WTC11 (cell line): ENCODE measurements at places on chromosomes 16 and 17.

- no peaks in the 10 kb centered on the region; the same call in 1 of the 2 replicates for H3K4me1 ChIP-seq
- H3K4me3 ChIP-seq: no peak overlapping the region
- no peak for DNase-seq
Measured at GRCh38 chr16:54627616-54628015, 303.0 kb upstream of the IRX5 start.

GRCh38 chr17:36553459-36553858 lies 8.7 kb downstream of the GGNBP2 start:
- no peaks in the 10 kb centered on the region for H3K4me1 ChIP-seq
- DNase-seq: no peak
- peak overlapping the region; percentile 71; the same call in 1 of the 2 replicates for H3K27ac ChIP-seq
- peaks cover 21% of the 10 kb centered on the region for H3K36me3 ChIP-seq
- no peaks in the 10 kb centered on the region for H3K27me3 ChIP-seq

DNA sequence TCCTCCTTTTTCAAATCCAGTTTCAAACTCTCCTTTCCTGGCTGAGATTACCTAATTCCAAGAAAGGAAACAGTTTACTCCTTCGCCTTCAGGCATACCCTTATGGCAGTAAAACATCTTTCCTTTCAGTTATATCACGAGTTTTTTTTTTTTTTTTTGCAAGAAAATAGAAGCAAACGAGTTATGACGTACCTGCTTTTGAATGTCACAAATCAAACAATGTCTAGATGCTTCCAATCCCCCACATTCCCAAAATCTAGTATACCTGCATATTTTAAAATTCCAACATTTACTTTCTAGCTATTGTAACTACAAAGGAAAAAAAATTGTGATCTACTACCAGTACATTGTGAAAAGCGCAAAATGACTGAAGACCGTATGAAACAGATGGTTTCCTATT lies 28.9 kb downstream of the GSPT1 start:
- H3K27me3 ChIP-seq: no peaks in the 10 kb centered on the region
- peaks cover 70% of the 10 kb centered on the region for H3K36me3 ChIP-seq

- H3K27ac ChIP-seq: no peak overlapping the region
- no peak overlapping the region for H3K4me3 ChIP-seq
- DNase-seq: no peak
- peaks cover 5% of the 10 kb centered on the region for H3K27me3 ChIP-seq
- H3K4me1 ChIP-seq: no peaks in the 10 kb centered on the region
- H3K36me3 ChIP-seq: peaks cover 13% of the 10 kb centered on the region
Measured at GRCh38 chr16:89155851-89156739, 15.5 kb upstream of the CDH15 start.

DNA sequence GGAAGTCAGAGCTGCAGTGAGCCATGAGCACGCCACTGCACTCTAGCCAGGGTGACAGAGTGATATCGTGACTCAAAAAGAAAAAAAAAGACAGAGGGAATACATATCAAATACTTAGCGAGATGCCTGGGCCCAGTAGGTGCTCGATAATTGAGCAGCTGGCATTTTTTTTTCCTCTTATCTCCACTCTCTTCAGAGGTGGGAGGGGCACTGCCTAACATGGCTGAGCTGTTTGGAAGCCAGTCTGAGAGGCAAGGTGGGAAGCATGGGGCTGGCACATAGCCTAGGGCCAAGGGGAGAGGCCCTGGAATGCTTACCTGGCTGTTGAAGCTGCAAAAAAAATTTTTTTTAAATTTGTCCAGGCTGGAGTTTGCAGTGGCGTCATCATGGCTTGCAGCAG lies 38.4 kb downstream of the HIC1 start:
- H3K27me3 ChIP-seq: no peaks in the 10 kb centered on the region
- H3K27ac ChIP-seq: no peak overlapping the region
- no peak for DNase-seq
- H3K36me3 ChIP-seq: no peaks in the 10 kb centered on the region
- H3K4me3 ChIP-seq: no peak overlapping the region

DNA sequence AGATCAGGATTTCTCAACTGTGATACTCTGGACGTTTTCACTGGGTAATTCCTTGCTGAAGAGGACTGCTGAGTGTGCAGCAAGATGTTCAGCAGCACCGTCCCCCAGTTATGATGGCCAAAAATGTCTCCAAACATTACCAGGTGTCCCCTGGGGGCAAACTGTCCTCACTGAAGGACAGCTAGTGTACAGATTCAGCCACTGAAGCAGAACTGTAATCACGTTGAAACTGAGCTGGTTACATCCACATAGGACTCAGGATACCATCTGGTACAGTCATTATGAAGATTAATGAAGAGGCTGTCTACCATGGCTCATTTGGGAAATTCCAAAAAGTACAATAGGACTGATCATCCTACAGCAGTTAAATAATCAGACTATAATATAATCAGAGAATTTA lies 43.3 kb upstream of the GINS3 start:
- H3K27me3 ChIP-seq: peaks cover 49% of the 10 kb centered on the region
- H3K4me1 ChIP-seq: peaks cover 19% of the 10 kb centered on the region
- no peak for DNase-seq
- H3K27ac ChIP-seq: no peak overlapping the region
- H3K36me3 ChIP-seq: peaks cover 8% of the 10 kb centered on the region; the same call in 1 of the 2 replicates

- H3K4me3 ChIP-seq: no peak overlapping the region
- peaks cover under 1% of the 10 kb centered on the region; the same call in 1 of the 2 replicates for H3K4me1 ChIP-seq
- peaks cover 26% of the 10 kb centered on the region for H3K36me3 ChIP-seq
- DNase-seq: no peak
- H3K27ac ChIP-seq: no peak overlapping the region
- H3K27me3 ChIP-seq: no peaks in the 10 kb centered on the region; the same call in 1 of the 2 replicates
Measured at GRCh38 chr17:81895400-81895799, 3.9 kb downstream of the ANAPC11 start.

GRCh38 chr17:37111329-37111728 lies 162.6 kb downstream of the AATF start:
- no peak overlapping the region for H3K4me3 ChIP-seq
- H3K27me3 ChIP-seq: no peaks in the 10 kb centered on the region
- no peak for DNase-seq
- H3K4me1 ChIP-seq: peaks cover 35% of the 10 kb centered on the region
- no peak overlapping the region for H3K27ac ChIP-seq

DNA sequence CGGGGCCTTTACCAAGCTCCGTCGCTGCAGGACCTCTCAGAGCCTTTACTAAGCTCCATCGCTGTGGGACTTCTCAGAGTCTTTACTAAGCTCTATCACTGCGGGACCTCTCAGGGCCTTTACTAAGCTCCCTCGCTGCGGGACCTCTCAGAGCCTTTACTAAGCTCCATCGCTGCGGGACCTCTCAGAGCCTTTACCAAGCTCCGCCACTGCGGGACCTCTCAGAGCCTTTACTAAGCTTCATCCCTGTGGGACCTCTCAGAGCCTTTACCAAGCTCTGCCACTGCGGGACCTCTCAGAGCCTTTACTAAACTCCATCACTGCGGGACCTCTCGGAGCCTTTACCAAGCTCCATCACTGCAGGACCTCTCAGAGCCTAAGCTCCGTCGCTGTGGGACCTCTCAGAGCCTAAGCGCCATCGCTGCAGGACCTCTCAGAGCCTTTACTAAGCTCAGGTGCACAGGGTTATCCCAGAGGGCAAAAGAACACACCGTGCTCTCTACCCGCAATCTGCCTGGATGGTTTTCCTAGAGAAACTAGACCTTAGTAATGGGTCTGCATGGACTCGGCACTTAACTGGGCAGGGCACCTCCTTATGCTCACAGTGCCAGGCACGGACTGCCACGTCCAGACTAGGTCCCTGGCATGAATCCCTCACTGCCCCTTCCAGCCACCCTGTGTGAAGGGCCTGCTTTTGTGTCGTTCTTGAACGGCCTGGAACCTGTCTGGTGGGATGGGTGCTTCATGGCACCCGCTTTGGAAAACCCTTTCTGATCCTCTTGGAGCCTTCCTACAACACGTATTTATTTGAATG lies 69.2 kb upstream of the DOC2B start:
- H3K4me3 ChIP-seq: no peak overlapping the region
- peak; percentile 7 for DNase-seq
- H3K36me3 ChIP-seq: no peaks in the 10 kb centered on the region
- H3K27me3 ChIP-seq: no peaks in the 10 kb centered on the region
- peaks cover 10% of the 10 kb centered on the region for H3K4me1 ChIP-seq

GRCh38 chr16:22093996-22094395 lies 1.7 kb downstream of the VWA3A start:
- no peak for DNase-seq
- no peak overlapping the region for H3K27ac ChIP-seq
- no peaks in the 10 kb centered on the region for H3K36me3 ChIP-seq
- H3K27me3 ChIP-seq: no peaks in the 10 kb centered on the region; the same call in 1 of the 2 replicates

GRCh38 chr17:29078183-29079045 lies 35.5 kb downstream of the PIPOX start:
- no peaks in the 10 kb centered on the region for H3K27me3 ChIP-seq
- no peak for DNase-seq
- no peak overlapping the region for H3K4me3 ChIP-seq
- H3K27ac ChIP-seq: no peak overlapping the region
- peaks cover 30% of the 10 kb centered on the region for H3K4me1 ChIP-seq
- peaks cover 16% of the 10 kb centered on the region for H3K36me3 ChIP-seq

DNA sequence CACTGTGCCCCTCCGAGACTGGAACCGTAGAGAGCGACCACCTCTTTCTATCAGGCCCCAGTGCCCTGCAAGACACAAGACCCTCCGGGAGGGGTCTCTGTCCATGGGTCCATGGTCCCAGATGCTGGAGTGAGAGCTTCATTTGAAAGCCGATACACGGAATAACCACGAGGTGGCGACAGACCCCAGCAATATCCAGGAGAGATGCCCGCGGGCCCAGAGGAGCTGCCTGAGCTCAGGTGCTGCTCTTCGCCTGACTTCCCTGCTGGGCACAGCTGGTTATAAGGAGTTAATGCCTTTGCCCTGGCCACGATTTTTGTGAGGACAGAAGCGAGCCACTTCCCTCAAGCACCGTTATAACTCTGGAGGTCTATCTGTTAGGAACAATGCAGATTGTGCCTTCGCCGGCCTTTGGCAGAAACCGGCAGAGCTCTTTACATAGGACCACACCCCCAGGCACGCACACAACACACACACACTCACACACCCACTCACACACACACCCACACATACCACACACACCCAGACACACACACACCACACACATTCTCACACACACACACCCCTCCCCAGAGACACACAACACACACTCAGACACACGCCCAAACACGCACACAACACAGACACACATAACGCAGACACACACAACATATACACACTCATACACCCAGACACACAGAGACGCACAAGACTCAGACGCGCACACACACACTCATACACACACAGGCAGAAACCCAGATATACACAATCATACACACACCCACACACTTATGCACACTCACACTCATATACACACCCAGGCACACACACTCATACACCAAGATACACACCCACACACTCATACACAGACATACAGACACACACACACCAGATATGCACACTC lies 436.4 kb downstream of the SOX9 start:
- DNase-seq: peak; percentile 85
- H3K27me3 ChIP-seq: no peaks in the 10 kb centered on the region
- H3K27ac ChIP-seq: no peak overlapping the region
- no peaks in the 10 kb centered on the region for H3K36me3 ChIP-seq
- no peak overlapping the region for H3K4me3 ChIP-seq

DNA sequence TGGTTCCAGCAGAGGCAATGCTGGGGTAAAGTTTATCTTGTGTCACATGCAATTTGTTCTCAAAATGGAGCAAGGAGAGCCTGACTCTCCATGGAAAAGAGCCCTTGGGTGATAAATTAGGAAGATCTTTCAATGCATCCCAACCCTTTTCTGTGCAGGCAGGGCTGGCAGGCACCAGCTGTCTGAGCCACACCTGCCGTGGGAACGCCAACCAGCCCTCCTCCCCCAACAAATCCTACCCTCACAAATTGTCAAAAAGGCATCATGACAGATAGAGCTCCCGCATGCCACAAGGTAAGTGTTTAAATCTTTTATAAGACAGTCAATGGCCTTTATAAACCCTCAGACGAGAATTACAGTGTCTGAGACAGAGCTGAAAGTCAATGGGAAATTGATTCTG lies 418.5 kb upstream of the CDH5 start:
- no peaks in the 10 kb centered on the region for H3K36me3 ChIP-seq
- H3K4me3 ChIP-seq: no peak overlapping the region
- H3K27me3 ChIP-seq: no peaks in the 10 kb centered on the region; the same call in 1 of the 2 replicates
- no peak for DNase-seq

GRCh38 chr16:77304134-77304533 lies 104.9 kb downstream of the SYCE1L start:
- H3K27me3 ChIP-seq: no peaks in the 10 kb centered on the region
- H3K36me3 ChIP-seq: no peaks in the 10 kb centered on the region
- no peak overlapping the region for H3K27ac ChIP-seq
- H3K4me3 ChIP-seq: no peak overlapping the region
- 0 out of 2 replicates have a peak, but pooled peaks cover 3% of the 10 kb centered on the region for H3K4me1 ChIP-seq

GRCh38 chr17:17315142-17315821 lies 12.1 kb downstream of the NT5M start:
- DNase-seq: no peak
- H3K4me3 ChIP-seq: no peak overlapping the region
- peaks cover 18% of the 10 kb centered on the region for H3K36me3 ChIP-seq
- no peaks in the 10 kb centered on the region for H3K27me3 ChIP-seq

DNA sequence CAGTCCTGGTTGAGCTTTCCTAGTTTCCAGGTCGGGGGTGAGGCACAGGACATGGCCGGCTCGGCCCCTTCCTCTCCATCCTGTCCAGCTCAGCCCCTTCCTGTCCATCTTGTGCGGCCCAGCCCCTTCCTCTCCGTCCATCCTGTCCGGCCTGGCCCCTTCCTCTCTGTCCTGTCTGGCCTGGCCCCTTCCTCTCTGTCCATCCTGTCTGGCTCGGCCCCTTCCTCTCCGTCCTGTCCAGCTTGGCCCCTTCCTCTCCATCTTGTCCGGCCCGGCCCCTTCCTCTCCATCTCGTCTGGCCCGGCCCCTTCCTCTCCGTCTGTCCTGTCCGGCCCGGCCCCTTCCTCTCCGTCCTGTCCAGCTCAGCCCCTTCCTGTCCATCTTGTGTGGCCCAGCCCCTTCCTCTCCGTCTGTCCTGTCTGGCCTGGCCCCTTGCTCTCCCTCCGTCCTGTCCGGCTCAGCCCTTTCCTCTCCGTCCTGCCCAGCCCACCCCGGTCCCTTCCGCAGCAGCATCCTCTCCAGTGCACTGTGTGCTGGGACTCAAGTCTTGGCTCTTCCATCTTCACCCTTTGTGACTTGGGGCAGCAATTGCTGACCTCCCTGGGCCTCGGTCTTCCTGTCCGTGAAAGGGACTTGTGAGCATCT lies 5.5 kb upstream of the ZNF750 start:
- H3K27me3 ChIP-seq: no peaks in the 10 kb centered on the region
- peaks cover 16% of the 10 kb centered on the region for H3K36me3 ChIP-seq
- peak overlapping the region; percentile 91 for H3K27ac ChIP-seq
- H3K4me1 ChIP-seq: peaks cover 13% of the 10 kb centered on the region
- no peak for DNase-seq
- no peak overlapping the region for H3K4me3 ChIP-seq

DNA sequence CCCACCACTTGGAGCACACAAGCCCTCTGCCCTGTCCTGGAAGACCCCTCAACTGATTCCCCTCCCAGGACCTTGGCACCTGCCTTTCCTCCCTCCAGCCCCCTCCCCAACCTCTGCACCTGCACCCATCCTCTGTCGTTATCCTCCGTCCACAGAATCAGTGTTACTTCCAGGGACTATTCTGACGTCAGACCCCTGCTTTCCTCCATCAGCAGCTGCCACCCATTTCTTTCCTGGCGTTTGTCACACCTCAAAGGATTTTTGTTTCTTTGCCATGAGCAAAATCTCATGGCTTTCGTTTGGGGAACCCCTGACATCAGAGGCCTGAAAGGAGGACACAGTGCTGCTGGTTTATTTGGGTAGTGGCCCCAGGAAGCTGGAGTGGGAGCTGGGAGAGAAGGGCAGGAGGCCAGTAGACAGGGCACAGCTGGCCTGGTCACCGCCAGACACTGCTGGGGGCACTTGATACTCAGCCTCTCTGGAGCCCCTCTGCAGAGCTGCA lies 68.4 kb downstream of the SOCS1 start:
- DNase-seq: no peak
- no peak overlapping the region for H3K4me3 ChIP-seq
- no peak overlapping the region for H3K27ac ChIP-seq
- peaks cover 2% of the 10 kb centered on the region; the same call in 1 of the 2 replicates for H3K27me3 ChIP-seq
- peaks cover 24% of the 10 kb centered on the region for H3K4me1 ChIP-seq
- H3K36me3 ChIP-seq: no peaks in the 10 kb centered on the region
